SK-MEL-5 (cell line): ENCODE measurements at places on chromosomes 5 and 9. TPM values are rescaled to one million over a fixed set of nuclear protein-coding genes. Genes with fewer than 3 reads are reported as not detected.

DNA sequence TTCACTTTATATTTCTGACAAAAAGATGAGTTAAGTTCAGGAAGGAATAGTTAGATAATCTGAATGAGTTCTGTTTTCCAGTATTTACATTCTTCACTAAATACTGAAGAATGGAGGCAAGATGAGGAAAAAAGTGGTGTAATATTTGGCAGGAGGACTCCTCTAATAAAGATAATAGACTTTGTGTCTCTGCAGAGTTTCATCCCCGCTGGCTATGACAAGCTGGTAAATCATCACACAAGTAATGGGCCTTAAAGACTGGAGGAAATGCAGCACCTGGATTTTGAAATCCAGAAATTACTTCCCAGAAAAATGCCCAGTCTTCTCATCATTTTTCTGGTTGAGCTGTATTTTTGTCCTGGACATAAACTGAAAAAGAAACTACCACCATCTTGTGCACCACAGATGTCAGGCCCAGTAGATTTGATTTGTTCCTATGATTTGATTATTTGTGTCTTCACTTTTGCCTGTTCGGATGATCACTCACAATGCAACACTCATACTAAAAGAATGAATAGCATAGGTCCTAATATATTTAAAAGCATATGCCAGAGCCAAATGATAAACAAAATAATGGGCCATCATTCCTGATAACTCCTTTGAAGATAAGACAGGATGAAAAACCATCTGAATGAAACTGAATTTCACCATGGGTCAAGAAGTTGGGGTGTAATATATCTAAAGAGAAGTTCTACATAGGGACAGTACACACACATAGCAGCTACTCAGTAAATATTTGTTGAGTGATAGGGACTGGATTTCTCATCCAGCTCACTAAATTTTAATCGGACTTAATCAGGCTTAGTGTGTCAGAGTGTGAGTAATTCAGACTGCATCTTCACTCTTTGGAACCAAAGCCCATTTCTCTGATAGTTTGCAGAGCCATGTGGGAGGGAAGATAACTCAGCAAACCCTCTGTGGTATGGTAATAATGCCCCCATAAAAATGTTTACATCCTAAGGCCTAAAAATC lies 200.5 kb downstream of the HINT1 start:
- no peak for DNase-seq

- DNase-seq = peak; percentile 63
Measured at GRCh38 chr5:112210430-112211005, 208.6 kb downstream of the EPB41L4A start.

- DNase-seq = peak; percentile 31
Measured at GRCh38 chr5:83721953-83722901, 1.6 kb upstream of the HAPLN1 start.

- DNase-seq = no peak
Measured at GRCh38 chr9:87075537-87075936, 128.2 kb upstream of the GAS1 start.

The CTSV gene
- total RNA-seq = 22.1 and 24.4 TPM in 2 replicates
